Esophagus squamous epithelium (tissue), 5 donors: ENCODE measurements at places on chromosomes 11 and 22.

- no peak for DNase-seq
Observed at GRCh38 chr22:36197065-36197440, 4.6 kb downstream of the APOL4 start.

GRCh38 chr22:39208013-39208680 is 36.6 kb downstream of the PDGFB start:
- DNase-seq, result no peak

GRCh38 chr11:72493426-72494108 is 59.2 kb upstream of the CLPB start:
- DNase-seq, result no peak

- no peak for DNase-seq
Observed at GRCh38 chr22:22366537-22366936, 122.0 kb downstream of the VPREB1 start.

GRCh38 chr22:30296833-30297232 is 7.5 kb upstream of the CASTOR1 start:
- no peak for DNase-seq

- no peak for DNase-seq
Observed at GRCh38 chr11:116162886-116163230, 609.9 kb downstream of the BUD13 start.
